ENCODE measurements at places on chromosomes 1 and 21.

DNA sequence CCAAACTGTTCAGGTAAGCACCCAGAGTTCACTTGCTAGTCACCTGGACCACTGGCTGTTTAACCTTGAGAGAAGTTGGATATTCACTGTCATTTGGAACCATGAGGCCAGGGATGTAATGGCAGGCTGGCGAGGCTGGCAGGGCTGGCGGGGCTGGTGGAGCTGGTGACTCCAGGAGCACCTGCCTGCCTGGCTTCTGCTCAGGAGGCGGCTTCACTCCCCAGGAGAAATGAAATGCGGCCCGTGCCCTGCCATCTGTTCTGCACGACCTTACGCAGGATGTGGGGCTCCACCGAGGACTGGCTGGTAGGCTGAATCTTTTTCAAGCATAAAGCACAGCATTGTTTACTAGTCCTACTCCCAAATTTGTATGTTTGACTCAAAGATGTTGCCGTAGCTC is 22.7 kb upstream of the MX1 start:
- DNase-seq: no peak

DNA sequence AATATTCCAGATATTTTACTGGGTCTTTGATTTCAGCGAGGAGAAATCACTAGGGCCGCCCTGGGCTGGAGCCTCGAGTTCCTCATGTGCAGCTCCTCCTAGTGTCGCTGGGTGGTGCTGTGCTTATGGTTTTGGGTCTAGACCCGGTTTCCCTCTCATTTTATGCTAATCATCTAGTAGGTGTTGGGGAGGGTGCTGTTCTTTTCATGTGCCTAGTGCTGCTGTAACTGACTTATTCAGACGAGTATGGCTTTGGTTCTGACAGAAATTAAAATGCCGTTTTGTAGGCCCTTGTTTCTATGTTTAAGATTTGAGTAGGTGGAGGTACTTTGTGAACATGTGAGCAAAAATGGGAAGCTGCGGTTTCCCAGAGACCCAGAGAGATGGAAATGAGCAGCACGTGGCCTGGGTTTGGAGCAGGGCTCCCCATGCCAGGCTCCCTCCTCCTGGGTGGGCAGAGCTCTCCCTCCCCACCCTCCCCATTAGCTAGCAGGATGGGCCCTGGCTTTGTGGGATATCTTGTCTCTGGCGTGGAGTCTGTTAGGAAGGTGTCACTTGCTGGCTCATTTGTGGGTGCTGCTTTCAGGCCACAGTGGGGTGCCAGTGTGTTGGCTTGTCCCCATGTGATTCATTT is 74.0 kb upstream of the GPR88 start:
- DNase-seq: peak; percentile 46

- no peak for DNase-seq
Observed at GRCh38 chr1:239126884-239127283, 259.5 kb upstream of the CHRM3 start.

- DNase-seq: no peak
Observed at GRCh38 chr1:112704391-112704933, 2.5 kb downstream of the RHOC start.

DNA sequence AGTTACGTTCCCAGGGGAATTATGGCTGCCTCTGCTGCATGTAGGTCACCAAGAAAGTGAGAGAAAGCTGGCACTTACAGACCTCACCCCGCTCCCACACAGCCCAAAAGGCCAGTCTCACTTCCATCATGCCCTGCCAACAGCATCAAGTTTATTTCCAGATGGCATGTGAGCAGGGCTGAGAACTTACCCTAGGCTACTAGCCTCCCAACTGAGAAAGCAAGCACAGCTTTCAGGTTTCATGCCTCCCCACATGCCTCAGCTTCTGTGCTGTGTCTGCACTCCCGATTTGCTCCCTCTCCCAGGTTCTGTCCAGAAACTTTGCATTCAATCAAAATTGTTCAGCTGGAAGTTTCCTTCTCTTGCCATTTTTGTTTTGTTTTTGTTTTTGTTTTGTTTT is 59.1 kb upstream of the CRB1 start:
- no peak for DNase-seq

DNA sequence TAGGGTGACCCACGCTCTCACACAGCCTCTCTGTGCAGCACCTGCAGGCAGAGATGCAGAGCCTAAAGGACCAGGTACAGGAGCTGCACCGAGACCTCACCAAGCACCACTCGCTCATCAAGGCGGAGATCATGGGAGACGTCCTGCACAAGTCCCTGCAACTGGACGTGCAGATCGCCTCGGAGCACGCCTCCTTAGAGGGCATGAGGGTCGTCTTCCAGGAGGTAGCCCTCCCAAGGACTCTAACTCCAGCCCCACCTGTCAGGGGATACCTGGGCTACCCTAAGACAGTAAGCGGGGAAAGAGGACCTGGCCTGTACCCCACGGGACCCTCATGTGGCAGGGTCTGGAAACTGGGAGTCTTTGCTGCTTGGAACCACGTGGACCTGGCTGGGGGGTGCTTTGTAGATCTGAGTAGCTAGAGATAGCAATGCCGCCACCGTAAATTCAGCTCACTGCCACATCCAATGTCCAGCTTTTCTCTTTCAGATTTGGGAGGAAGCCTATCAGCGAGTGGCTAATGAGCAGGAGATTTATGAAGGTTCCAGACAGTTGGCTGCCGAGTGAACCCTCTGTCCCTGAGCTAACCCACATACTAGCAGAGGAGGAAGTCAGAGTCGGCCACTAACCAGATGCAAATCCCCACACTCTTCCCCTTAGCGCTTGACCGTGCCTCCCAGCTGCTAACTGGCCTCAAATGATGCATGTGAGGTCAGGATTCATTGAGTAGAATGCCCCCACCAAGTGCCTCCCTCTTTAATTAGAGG is 6.5 kb downstream of the RNF207 start:
- no peak for DNase-seq

- no peak for DNase-seq
Observed at GRCh38 chr21:37398697-37399096, 32.1 kb downstream of the DYRK1A start.

DNA sequence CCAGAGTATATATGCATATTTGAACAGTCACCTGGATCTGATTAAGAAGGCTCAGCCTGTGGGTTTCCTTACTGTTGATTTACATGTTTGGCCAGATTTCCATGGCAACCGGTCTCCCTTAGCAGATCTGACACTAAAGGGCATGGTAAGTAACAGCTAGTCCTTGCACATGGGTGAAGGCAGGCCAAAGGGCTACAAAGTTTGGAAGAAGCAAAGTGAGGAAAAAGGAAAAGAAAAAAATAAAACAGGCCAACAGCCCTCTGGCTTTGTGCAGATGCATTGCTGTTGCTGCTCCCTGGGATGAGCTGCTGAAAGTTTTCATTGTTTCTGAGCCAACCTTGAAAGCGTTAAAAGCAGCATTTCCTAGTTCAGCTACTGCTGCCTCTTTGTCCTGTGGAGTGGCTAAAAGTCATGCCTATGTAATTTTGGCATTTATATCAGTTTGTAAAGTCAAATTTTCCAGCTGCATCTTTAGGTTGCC is 176.5 kb upstream of the HOOK1 start:
- DNase-seq: no peak

- DNase-seq: peak; percentile 86
Observed at GRCh38 chr1:39409055-39409816, 82.2 kb upstream of the BMP8A start.

DNA sequence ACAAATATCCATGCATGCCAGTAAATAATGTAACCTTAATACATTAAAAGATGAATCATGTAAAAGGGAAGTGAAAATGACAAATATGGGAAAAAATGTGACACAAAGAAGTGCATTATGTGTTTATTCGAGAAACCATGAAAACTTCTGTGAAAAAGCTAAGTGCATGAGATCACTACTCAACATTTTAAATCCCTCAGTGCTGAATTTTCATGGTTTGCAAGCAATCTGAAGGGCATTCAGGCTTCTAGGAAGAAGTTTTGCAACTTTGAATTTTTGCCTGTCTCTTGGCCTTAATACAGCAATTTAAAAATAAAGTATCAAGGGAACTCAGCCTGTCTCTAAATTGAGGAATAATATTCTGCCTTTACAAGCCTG is 78.2 kb downstream of the MAP3K7CL start:
- DNase-seq: no peak

GRCh38 chr21:41933313-41934079 is 20.3 kb downstream of the C2CD2 start:
- peak; percentile 31 for DNase-seq

- DNase-seq: no peak
Observed at GRCh38 chr1:105700723-105701122, 1355.8 kb upstream of the PRMT6 start.

GRCh38 chr1:220347654-220348175 is 75.5 kb upstream of the RAB3GAP2 start:
- DNase-seq: no peak

DNA sequence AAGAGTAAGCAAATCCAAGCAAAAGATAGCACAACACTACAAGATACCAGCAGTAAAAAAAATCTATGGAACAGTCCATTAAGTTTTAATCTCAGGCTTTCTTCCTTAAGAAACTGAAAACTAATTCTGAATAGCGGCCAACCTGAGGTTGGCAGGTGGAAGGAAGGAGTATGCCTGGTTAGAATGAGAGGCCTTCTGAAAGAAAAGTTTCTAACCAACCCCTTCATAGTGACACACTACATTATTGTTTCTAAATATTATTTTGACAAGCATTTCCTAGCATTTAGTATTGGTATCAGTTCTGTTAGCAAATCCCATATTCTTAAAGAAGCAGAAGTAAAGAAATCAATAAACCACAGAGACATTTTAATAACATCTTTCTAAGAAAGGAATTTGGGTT is 205.7 kb upstream of the PTBP2 start:
- no peak for DNase-seq

DNA sequence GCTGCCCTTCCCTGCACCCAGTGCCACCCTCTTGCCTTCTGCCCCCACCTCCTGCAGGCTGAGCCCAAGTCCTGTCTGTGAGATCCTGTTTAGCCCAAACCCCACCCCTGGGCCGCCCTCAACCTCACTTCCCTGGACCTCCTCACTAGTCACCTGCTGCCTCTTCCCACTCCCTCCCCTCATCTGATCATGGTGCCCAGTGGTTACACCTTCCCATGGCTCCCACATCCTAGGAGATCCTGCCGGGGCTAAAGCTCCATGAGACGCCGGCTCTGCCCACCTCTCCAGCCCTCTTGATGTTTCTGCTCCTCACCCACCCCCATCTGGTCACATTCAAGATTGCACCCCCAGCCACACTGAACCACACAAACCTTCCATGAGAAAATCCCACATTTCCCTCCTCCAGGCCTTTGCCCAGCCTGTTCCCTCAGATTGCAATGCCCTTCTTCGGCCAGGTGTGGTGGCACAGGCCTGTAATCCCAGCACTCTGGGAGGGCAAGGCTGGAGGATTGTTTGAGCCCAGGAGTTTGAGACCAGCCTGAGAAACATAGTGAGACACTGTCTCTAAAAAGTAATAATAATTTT is 17.0 kb downstream of the TTC39A start:
- DNase-seq: no peak

GRCh38 chr1:58047265-58047858 is 499.2 kb downstream of the OMA1 start:
- no peak for DNase-seq

GRCh38 chr1:39086865-39087409 is 60.8 kb downstream of the NDUFS5 start:
- no peak for DNase-seq

DNA sequence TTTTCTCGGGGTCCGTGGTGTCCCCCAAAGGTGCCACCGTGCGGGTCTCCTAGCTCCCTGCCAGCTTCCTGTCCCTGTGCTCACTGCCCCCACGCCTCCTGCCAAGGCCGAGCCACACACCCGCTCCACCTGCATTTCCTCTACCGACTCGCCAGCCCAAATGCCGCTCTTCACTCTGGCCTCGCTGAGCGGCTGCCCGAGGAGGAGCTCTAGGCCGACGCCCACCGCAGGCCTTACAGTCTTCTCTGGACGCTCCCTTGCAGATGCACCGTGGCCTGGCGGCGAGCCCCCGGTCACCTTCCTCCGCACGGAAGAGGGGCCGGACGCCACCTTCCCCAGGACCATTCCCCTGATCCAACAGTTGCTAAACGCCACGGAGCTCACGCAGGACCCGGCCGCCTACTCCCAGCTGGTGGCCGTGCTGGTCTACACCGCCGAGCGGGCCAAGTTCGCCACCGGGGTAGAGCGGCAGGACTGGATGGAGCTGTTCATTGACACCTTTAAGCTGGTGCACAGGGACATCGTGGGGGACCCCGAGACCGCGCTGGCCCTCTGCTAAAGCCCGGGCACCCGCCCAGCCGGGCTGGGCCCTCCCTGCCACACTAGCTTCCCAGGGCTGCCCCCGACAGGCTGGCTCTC is 26.3 kb downstream of the FTCD start:
- DNase-seq: no peak

DNA sequence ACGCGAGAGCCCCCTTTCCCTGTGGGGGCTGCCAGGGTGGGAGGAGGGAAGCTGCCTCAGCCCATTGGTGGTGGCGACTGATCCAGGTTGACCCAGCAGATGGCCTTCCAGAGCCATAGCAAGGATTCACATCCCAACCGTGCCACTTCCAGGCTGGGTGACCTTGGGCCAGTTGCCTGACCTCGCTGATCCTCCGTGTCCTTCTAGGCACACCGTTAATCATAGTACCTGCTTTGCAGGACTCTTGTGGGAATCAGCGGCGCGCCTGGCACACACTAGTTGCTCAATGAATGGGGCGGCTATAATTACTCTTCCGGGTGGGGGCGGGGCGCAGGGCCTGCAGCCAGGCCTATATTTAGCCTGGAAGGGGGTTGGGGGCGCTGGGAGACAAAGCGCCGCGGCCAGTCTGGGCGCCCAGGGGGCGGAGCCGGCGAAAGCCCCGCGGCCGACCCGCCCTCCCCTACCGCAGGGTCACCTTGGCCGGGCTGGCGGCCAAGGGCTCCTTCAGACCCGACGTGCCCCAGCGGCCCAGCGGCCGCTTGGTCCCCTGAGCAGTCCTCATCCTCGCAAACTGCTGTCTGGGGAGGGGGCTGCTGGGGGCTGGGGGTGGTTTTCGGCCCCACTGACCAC is 5.1 kb downstream of the HSPB7 start:
- no peak for DNase-seq

DNA sequence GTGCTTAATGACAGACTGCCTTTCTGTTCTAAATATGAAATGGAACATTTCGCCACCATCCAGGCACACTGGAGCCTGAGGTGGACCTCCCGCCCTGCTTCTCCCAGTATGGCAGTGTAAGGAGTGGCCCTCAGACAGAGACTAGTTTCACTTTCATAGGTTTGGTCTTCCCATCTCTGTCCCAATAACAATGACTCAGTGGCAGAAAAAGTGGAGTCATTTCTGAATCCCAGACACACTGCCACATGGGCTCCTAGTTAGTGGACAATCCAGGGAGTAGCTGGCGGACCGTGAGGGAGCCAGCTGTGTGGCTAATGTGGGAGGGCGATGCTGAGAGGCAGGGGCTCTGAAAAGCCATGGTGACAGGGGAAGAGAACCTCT is 95.6 kb upstream of the TSPAN2 start:
- DNase-seq: no peak

DNA sequence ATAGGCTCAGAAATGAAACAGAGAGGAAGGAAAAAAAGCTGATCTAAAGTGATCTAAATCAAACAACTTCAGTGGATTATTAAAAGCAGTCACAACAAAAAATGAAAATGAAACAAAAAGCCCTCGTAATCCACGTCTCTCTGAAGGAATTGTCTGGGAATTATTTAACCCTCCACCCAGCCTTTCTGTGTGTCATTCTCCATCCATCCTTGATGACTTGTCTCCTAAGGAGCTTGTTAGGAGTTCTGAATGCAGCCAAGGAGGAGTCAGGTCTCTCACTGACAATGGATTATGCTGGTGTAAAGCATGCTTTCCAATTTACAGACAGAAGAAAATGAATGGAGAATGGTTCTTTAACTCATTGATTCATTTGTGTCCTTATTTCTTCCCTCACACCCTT is 359.3 kb upstream of the RUNX1 start:
- DNase-seq: no peak

GRCh38 chr21:32233055-32233546 is 45.7 kb downstream of the MIS18A start:
- no peak for DNase-seq

Data from NCI-H510A (cell line).